NCI-H2227 treated with DMSO at 0.1 percent for 48 hours (cell line): ENCODE measurements at places on chromosomes 4 and X.

- DNase-seq = no peak
These were observed 83.2 kb downstream of the FUNDC1 start for GRCh38 chrX:44459501-44459900.

GRCh38 chr4:41631523-41631922, 93.6 kb downstream of the LIMCH1 start:
- DNase-seq = no peak

DNA sequence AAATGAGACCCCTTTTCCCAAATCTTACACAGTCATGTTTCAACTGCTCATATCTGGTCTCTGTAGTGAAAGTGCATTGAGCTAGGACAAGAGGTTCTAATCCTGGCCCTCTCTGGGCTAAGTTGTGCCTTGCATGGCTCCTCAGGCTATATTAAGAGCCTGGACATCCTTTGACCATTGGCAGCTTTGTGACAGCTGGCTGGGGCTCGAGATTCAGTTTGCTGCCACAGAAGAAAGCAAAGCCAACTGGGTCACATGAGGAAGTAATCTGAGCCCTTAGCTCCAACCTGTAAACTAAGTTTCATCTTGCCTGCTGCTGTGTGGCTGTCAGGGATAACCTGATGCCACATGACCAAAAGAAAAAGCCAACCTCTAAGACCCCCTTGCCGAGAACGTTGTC, 51.8 kb upstream of the JADE1 start:
- no peak for DNase-seq

DNA sequence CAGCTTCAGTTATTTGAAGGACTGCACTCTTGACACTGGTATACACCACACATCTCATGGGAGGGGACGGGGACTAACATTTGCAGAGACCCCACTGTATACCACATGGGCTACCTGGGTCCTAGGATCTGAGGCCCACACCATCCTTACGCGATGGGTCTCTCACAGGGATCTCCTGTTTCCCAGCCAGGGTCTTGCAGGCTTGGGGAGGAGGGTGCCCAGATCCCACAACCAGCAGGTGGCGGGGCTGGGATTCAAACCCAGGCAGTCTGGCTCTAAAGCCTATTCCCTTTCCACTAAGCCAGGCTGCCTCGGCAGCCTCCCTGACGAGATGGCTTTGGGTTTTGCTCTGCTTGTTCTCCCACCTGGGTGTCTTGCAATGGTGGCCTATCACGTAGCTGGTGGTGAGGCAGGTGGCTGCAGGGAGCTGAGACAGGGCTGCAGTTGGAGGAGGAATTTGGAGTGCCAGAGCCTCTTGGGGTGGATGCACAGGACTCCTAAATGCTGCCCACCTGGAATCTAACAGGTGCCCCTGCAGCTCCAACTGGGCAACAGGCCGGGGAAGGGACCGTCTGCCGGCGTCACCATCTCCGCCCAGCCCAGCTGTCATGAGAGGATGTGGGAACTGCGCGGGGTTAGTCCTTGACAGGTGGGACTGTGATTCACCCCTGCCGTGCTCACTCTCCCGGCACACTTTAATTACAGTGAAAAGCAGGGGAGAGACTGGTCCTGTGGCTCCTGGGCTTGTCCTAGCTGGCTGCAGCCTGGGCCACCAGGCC, 110.7 kb downstream of the PSAPL1 start:
- peak; percentile 35 for DNase-seq

- DNase-seq = no peak
These were observed 134.7 kb downstream of the PALLD start for GRCh38 chr4:168631241-168632162.

- DNase-seq = no peak
These were observed 147.9 kb downstream of the PTCHD1 start for GRCh38 chrX:23482561-23482960.

- DNase-seq = no peak
These were observed 267.3 kb upstream of the TET2 start for GRCh38 chr4:104879367-104879766.

DNA sequence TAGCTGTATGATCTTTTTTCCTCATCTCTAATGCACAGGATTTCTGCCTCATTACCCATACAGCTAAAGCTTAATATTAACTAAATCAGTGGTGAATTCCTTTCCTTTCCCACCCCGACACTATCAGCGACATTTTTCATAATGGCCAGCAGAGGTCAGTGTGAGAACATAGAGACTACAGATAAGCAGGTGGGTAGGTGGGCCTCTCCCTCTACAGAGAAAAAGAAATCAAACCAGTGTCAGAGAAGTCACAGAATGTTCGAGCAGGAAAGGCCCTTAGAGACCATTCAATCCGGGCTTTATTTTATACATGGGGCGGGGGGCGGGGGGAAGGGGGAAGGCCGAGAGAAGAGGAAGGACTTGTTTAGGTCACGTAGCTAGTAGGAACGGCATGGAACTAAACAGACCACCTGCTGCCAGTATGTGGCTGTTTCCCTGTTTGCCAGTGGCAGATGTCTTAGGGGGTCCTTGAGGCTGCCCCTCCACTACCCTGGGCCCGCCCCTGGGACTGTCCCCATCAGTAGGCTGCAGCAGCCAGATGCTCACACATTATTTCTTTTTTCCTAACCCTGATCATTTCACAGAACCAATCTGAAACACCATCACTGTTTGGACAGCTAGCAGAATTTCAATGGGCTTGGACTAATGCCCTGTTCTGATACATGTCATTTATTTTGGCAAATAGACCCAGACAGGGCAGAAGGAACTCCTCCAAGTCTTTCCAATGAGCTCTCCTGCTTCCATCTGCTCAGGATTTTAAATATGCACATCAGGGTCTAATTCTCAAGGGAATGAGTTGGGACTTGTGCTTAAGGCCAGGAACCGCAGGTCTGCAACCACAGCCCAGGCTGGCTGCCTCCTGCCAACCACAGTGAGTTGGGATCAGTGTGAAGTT, 133.4 kb downstream of the ATG4A start:
- DNase-seq = peak; percentile 40

- no peak for DNase-seq
These were observed 983.7 kb upstream of the LCORL start for GRCh38 chr4:19005211-19005610.

DNA sequence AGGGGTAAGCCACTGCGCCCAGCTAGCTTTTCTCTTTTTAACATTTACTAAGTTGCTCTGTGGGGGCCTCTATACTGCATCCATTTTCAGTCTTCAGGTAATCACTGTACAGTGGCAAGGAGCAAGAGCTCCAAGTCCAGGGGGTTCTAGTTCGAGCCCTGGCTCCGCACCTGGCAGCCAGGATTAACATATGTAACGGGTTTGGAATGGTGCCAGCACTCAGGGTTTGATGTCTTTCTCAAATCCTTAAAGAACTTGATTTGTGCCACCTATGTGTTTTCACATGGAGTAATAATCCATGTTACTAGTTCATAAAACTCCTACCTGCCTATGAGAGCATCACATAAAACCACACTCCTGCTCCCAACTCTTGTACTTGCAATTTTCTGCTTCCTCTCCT, 4.5 kb downstream of the GRPEL1 start:
- DNase-seq = no peak

- DNase-seq = no peak
These were observed 463.5 kb upstream of the FAM241A start for GRCh38 chr4:111681751-111682150.

DNA sequence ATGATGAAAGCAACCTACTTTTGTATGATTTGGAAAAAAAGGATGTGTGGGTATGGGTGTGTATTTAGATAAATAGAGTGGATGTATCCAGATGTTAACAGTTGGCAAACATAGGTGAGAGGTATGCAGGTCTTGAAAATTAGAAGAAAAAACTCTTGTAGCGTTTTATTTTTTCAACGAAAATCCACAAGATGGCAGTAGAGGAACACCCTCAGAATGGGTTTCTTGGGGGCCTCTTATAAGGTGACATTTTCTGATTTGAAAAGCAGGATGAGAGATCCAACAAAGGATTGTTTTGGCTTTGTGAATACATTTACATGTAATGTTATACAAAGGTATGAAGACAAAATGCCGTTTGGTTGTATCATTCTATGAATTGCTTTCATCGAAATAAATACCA, 68.3 kb downstream of the FMR1NB start:
- peak; percentile 42 for DNase-seq

- no peak for DNase-seq
These were observed 131.7 kb downstream of the CHRNA9 start for GRCh38 chr4:40466789-40467188.
